H1 (cell line): ENCODE measurements at places on chromosomes 4 and X. TPM values are rescaled to one million over a fixed set of nuclear protein-coding genes. Genes with fewer than 3 reads are reported as not detected.

DNA sequence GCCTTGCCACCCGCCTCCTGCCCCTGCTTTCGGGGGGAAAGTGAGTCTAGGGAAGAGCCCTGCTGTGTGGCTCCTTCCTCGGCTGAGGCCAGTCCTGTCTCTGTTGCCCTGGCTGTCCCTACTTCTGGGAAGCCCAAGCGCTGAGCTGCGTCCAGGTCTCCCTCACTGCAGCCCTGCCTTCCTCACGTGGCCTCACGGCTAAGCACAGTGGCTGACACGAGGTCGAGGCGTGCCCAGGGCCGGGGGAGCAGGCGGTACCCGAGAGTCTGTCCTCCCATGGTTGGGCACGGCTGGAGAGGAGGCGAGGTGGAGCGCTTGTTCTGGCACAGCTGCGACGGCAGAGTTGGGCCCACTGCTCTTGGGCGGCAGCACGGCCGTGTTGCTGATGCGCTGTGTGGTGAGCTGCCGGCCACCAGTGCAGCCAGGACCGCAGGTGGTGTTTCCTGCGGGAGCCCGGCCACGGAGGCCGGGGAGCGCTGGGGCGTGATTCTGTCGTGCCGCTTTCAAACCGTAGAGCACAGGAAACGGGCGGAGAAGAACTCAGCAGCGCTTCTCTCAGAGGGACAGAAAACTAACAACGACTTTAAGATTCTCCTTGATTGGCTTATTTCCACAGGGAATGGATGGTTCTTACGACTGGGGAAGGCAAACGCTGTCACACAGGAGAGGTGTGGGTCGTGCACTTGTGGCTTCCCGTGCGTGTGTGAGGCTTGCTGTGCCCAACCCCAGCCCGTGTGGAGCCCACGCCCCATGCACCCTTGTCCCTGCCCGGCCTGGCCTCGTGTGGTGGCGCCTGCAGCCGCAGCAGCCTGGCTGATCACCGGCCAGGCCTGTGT lies 21.3 kb downstream of the MAEA start:
- H3K27me3 ChIP-seq = no peaks in the 10 kb centered on the region
- H3K4me1 ChIP-seq = peaks cover 4% of the 10 kb centered on the region
- H3K4me3 ChIP-seq = no peak overlapping the region
- no peak for DNase-seq
- peaks cover 28% of the 10 kb centered on the region for H3K36me3 ChIP-seq

The TCEAL7 gene
- 11.6 and 12.9 TPM in 2 replicates for total RNA-seq

DNA sequence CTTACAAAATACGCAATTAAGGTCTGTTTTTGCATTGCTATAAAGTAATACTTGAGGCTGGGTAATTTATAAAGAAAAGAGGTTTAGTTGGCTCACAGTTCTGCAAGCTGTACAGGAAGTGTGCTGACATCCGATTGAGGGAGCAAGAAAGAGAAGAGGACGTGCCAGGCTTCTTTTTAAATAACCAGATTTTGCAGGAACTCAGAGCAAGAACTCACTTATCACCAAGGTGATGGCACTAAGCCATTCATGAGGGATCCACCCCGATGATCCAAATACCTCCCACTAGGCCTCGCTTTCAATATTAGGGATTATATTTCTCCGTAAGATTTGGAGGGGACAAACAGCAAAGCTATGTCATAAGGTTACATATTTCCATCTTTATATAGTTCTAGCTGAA lies 456.7 kb downstream of the GLUD2 start:
- H3K27me3 ChIP-seq = no peaks in the 10 kb centered on the region
- H3K4me1 ChIP-seq = no peaks in the 10 kb centered on the region
- H3K27ac ChIP-seq = no peak overlapping the region
- no peak for DNase-seq

GRCh38 chrX:110159865-110160264 lies 157.0 kb downstream of the TMEM164 start:
- H3K36me3 ChIP-seq = no peaks in the 10 kb centered on the region
- DNase-seq = no peak
- H3K4me3 ChIP-seq = no peak overlapping the region
- H3K27ac ChIP-seq = no peak overlapping the region
